ENCODE measurements at places on chromosomes 13 and 19. TPM values are rescaled to one million over a fixed set of nuclear protein-coding genes. Genes with fewer than 3 reads are reported as not detected.

LRRC63 gene
- not detected for total RNA-seq

KLK15 gene
- total RNA-seq: not detected

NOVA2 gene
- total RNA-seq: 0.29 TPM

RAB3A gene
- total RNA-seq: 0.50 TPM

CRB3 gene
- 5.4 TPM for total RNA-seq

NANOS3 gene
- 2.3 TPM for total RNA-seq

PROZ gene
- not detected for total RNA-seq
